Activated CD4-positive, alpha-beta T cell treated with anti-CD3 and anti-CD28 coated beads, Interleukin-2, amount 50 U/mL, for 4 hours (primary cell): ENCODE measurements at places on chromosomes 4 and X.

DNA sequence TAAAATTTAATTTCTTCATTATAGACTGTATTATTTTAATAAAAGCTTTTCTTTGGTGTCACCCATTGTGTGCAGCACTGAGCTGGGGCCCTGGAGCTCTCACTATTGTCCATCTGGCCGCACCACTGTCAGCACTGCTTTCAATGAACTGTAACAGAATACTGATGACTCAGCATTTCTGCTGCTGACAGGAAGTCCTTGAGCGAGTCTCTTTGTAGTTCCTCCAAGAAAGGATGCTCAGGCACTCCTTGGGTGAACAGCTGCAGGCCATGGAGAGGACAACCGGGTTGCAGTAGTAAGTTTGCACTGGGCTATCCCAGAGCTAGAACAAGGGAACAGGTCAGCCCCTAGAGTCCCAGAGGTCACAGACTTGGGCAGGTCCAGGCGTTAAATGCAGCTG, 81.6 kb downstream of the SORBS2 start:
- no peak for DNase-seq

GRCh38 chrX:24985120-24985519, 30.6 kb downstream of the ARX start:
- no peak for DNase-seq

DNA sequence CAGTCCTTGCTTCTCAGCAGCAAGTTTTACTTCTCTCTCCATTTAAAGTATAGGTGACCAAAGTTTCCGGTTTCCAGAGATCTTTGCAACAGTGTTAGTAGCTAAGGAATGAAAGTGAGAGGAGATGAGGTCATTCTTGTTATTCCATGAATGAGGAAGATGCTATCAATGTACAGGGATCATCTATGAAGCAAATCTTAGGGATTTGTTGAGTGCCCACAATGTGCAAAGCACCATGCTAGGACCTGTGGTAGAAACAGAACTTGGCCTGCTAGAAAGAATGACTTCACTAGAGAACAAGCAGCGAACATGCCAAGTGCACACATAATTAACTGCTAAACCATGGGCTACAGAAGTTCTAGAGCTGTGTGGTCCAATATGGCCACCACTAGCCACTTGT, 112.5 kb downstream of the MID1 start:
- DNase-seq = no peak

DNA sequence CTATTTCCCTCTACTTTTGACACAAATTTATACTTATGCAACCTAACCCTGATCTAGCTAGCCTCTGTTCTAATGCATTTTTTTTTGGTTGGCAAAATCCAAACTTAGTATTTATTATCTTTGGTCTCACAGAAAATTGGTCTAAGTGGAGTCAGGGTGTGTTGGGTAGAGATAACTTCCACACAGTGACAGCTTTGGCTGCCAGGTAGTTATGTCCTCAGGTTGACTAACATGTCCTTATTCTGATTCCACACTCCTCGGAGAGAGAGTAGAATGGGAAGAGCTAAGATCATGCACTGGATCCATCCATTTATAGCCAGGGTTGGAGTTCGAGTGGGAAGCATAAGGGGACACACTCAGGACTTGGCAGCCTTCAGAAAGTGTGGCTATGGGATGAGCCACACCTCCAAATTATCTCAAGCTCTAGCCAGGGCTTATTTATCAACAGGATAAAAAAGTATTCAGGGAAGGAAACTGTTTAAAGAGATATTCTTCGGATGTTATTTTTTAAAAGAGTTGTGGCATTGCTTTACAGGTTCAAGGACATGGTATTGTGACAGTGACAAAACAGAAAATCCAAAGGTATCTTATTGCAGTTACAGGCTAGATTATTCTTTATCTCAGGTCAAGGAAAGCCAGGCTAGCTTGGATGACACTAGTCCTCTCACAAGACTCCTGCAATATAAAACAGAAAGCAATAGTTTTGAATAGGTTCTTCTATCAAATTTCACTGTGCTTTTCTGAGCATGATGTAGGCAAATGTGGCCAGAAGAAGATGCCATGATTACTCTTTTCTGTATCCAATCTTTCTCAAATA, 51.5 kb downstream of the NPY1R start:
- no peak for DNase-seq

- no peak for DNase-seq
Measured at GRCh38 chrX:14899607-14900006, 26.4 kb downstream of the MOSPD2 start.

DNA sequence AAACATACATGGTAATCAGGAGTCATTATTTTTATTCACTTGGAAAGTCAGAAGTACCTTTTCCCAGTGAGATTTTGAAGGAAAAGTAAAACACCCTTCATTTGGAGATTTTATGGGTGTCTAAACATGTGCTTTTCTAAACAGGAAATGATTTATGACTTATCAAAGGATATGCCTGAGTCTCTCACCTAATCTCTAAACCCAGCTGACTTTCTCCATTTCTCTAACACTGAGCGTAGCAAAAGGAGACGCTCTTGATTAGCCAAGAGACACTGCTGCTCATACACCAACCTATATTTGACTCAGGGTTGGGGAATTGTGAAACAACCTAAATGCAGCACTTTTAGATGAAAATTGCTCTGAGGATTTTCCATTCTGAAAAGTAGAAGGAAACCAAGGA, 468.5 kb upstream of the FTHL17 start:
- no peak for DNase-seq

- DNase-seq = no peak
Measured at GRCh38 chrX:1108501-1109445, 103.7 kb downstream of the CRLF2 start.

DNA sequence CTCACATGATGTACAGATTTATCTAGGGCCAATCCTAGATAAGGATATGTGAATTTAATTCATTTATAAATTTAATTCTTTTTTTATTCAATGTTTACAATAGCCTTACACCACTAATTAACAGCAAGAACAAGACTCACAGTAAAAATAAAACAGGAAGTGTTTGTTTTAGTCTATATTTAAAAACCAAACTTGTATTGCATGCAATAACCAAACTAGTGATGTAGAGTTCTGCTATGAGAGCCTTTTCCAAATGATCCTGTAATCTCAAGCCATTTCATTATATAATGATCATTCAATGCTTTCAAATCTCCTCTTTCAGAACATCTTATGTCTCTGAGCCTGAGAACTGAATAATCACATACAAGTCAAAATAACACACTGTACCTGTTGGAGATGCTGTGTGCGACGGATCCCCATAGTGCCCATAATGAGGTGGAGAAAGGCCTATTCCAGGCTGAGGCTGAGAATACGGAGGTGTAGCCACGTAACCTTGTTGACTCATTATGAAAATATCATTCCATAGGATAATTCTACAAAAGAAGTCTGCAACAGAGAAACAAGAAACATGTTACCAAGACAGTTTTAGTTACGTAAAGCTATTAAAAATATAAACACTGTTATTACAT, 2.6 kb downstream of the SEC24D start:
- DNase-seq = no peak

GRCh38 chr4:108559911-108560310, 60.5 kb upstream of the RPL34 start:
- DNase-seq = no peak

DNA sequence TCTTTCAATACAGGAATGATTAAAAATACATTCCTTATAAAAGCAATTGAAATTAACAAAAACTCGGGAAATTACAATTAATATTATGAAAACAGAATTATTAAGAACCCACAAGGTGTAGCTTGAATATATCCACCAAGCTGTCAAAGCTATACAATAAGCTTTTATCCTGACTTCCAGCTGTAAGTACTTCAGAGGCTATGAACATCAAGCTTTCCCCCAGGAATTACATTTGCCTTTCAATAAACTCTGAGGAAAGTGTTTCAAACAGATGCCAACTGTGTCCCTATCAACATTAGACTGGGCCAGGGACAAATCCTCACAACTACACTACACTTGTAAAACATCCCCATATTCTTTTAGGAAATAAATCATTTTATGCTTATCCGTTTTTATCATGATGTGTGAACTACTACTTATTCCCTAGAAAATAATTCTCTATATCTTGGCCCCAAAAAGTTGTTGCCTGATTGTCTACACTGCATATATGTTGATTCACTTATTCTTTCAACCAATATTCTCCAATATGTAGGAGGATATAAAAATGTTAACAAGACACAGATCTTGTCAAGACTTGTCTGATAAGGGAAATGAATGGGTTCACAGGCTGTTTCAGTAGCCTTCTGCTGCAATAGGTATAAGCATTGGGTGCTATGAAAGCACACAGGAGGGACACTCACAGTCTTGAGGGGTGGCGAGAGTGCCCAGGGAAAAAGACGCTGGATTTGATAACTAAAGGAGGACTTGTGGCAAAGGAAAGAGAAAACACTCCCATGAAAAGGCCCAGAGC, 494.1 kb downstream of the CENPC start:
- no peak for DNase-seq

DNA sequence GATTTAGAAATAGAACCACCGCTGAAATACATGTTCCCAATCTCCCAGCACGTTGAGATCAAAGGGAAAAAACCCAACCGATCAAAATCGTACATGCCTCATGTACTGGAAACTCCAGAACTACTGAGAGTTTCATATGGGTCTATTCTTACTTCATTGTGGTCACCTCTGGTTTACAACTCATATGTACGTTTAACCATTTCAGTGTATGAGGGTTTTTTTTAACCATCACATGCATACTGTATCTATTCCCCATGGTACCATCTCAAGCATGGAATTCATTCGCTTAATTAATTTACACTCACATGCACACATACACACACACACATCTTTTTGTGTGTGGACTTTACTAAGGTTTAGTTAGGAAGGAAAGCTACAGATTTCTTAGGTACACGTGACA, 46.0 kb upstream of the CLNK start:
- DNase-seq = no peak

GRCh38 chrX:71504346-71504745, 28.6 kb upstream of the OGT start:
- no peak for DNase-seq

- DNase-seq = no peak
Measured at GRCh38 chr4:1758306-1759121, 34.6 kb upstream of the FGFR3 start.

DNA sequence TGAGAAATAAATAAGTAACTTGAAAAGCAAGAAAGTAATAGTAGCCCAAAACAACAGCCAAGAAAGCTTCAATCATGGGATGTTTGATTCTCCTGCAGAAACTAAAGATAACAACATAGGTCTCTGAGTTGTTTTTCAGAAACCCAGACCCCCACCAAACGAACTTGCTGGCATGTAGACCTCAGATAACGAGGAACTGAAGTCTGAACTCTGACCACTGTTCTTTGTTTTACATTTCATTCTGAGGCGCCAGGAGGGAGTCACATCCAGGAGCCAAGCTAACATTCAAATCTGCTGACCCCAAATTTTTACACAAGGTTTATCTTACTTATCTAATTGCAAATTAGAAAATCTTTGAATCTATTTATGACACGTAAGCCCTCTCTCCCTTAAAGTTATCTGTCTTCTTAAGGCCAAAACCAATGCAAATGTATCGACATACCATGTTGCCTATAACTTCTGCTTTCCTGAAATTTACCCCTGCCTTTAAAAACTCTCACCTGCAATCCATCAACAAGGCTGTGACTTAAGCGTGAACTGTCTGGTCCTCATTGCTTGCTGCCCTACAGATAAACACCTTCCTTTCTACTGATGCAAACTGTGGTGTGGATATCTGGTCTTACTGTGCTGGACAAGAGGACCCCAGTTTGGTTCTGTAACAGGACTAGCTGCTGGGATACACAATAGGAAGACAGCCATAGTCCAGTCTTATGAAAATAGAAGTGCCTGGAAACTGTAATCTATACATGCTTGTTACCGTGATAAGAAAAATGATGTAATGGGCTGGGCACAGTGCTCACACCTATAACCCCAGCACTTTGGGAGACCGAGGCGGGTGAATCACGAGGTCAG, 37.5 kb upstream of the NEIL3 start:
- DNase-seq = no peak

DNA sequence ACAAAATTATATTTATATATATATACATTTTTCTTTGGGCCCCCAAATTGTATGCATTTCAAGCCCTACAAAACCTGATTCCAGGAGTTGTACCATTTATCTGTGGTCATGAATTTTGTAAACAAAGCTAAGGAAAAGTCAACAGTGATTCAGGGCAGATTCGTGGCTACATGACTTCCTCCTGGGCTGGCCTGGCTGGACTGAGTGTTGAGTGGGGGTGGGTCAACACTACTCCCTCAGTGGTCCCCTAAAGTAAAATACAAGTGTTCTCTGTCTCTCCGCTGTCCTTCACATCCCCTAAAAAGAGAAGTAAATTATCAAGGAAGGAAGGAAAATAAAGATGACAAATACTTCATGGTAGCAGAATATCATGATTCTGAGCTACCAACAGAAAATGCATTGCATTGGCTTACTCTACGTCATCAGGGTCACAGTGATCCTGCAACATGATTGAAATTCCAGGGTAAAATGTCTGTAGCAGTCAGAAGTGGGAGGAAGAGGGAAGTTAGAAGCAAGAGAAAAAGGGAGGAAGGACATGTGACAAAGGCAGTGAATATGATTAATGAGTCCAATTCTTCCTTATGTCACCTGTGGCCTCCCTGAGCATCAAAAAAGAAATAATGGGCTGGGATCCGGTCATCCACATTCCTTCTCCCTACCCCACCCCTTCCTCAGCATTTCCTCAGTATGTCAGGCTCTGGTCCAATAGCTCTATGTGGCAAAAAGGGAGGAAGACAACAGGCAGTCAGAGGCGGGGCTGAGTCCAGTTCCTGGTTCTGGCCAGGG, 42.4 kb upstream of the MYOZ2 start:
- DNase-seq = no peak

GRCh38 chr4:119059221-119059620, 76.4 kb upstream of the MYOZ2 start:
- no peak for DNase-seq

GRCh38 chr4:139085141-139085540, 69.6 kb downstream of the NOCT start:
- no peak for DNase-seq

- DNase-seq = no peak
Measured at GRCh38 chr4:31917334-31917733, 1197.2 kb downstream of the PCDH7 start.

DNA sequence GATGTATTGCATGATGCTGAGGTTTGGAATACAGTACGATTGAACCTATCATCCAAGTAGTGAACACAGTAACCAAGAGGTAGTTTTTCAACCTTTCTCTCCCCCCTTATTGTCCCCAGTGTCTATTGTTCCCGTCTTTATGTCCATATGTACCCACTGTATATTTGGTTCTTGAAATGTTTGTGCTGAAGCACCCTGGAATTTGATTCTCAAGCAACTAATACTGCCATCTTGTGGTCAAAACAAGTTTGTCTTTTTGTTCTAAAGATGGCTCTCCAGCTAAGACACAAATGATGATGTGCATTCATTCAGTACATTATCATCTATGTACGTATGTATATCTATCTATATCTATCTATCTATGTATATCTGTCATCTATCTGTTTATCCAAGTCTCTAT, 33.5 kb upstream of the DCX start:
- no peak for DNase-seq

- DNase-seq = no peak
Measured at GRCh38 chr4:151048913-151049312, 33.8 kb upstream of the LRBA start.

GRCh38 chr4:152065545-152065944, 304.7 kb upstream of the GATB start:
- no peak for DNase-seq
